ENCODE measurements at places on chromosomes 4 and X.

GRCh38 chr4:54157606-54158005 lies 57.6 kb downstream of the GSX2 start:
- no peak for DNase-seq

- no peak for DNase-seq
Observed at GRCh38 chr4:92172203-92172602, 131.6 kb upstream of the GRID2 start.

- no peak for DNase-seq
Observed at GRCh38 chr4:110092646-110093045, 105.8 kb downstream of the ELOVL6 start.

GRCh38 chr4:7656244-7656800 lies 221.6 kb upstream of the PSAPL1 start:
- no peak for DNase-seq

DNA sequence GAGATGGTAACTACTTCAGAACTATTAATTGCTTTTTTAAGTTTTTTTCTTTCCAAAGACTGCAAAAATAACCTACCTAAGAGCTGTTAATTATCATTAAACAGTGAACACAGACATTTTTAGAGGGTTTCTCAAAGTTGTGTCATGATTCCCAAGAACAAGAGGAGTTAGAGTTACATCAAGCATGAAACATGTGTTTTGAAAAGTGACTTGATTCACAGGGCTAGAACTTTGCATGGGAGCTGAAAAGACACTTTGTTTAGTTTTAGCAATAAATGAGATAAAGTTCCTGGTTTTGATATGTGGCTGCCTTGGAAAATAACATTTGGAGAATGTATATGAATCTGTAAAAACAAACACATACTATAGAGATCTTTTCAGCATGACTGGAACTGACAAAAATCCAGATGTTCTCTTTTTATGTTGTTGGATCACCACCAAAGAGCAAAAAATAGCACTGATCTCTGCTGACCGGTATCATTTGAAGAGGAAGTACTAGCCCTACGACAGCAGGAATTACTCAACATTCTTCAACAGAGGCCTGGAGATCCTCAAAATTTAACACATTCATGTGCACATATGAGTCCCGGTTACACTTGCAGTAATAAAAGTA lies 173.0 kb upstream of the PCDH18 start:
- DNase-seq, result no peak

GRCh38 chrX:39848243-39848642 lies 249.5 kb downstream of the BCOR start:
- no peak for DNase-seq

GRCh38 chr4:54586320-54586955 lies 71.3 kb upstream of the KIT start:
- no peak for DNase-seq

DNA sequence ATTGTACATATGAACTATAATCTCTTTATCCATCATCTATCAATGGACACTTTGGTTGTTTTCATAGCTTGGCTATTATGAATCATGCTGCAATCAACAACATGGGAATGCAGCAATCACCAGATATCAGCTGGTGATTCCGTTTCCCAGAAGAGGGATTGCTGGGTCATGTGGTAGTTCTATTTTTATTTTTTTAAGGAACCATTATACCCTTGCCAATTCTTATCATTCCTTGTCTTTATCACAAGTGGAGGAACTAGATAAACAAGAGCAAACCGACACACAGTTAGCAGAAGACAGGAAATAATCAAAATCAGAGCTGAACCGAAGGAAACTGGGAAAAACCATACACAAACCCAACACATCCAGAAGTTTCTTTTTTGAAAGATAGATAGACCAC lies 14.5 kb upstream of the LNX1 start:
- DNase-seq, result no peak

DNA sequence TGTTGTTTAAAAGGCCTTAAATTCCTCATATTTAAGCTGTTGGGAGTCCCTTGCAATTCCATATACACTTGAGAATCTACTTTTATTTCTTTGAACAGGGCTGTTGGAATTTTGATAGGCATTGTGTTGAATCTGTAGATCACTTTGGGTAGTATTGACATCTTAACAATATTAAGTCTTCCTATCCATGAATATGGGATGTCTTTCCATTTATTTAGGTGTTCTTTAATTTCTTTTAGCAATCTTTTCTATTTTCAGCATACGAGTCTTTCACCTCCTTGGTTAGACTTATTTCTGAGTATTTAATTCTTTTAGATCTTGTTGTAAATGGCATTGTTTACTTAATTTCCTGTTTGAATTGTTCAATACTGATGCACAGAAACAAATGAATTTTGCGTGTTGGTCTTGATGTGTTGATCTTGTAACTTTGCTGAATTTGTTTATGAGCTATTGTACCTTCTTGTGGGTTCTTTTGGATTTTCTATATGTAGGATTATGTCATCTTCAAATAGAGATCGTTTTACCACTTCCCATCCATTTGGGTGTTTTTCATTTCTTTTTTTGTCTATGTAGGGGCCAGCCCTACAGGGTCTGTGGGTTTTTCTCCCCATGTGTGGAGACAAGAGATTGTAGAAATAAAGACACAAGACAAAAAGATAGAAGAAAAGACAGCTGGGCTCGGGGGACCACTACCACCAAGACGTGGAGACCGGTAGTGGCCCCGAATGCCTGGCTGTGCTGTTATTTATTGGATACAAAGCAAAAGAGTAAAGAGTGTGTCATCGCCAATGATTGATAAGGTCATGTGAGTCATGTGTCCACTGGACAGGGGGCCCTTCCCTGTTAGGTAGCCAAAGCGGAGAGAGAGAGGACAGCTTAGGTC lies 18.2 kb upstream of the CTBP1 start:
- no peak for DNase-seq

DNA sequence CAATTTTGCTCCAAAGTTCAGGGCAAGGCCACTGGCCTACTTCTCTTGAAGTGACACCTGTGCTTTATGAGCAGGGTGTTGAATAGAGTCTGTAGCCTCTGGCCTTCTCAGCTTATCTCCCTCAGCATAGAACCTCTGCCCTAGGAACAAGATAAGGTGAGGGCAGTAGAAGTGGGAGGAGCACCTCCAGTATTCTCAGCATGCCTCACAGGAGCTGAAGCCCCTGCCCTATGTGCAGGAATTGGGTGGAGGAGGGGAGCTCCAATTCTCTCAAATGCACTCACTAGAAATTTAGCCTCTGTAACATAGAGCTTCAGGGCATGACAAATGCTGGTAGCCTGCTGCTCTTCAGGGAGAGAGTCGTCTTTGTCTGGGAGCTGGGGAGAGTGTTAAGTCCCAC lies 479.3 kb downstream of the IL1RAPL1 start:
- no peak for DNase-seq

DNA sequence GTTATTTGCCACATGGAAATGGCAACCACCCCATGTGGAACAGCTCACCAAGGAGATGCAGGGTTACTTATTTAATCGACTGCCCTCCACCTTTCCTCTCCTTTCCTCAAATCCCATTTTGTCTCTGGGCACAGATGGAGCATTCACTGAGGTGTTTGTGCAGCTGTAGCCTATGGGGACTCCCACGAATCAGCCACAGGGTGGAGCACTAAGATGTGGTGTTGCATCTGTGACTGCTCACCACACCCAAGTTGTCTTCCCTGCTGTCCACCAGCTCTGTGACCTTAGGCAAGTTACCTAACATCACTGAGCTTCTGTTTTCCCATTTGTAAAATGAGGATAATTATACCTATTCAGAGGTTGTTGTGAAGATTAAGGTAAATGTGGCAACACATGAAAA lies 252.4 kb upstream of the CPEB2 start:
- no peak for DNase-seq

DNA sequence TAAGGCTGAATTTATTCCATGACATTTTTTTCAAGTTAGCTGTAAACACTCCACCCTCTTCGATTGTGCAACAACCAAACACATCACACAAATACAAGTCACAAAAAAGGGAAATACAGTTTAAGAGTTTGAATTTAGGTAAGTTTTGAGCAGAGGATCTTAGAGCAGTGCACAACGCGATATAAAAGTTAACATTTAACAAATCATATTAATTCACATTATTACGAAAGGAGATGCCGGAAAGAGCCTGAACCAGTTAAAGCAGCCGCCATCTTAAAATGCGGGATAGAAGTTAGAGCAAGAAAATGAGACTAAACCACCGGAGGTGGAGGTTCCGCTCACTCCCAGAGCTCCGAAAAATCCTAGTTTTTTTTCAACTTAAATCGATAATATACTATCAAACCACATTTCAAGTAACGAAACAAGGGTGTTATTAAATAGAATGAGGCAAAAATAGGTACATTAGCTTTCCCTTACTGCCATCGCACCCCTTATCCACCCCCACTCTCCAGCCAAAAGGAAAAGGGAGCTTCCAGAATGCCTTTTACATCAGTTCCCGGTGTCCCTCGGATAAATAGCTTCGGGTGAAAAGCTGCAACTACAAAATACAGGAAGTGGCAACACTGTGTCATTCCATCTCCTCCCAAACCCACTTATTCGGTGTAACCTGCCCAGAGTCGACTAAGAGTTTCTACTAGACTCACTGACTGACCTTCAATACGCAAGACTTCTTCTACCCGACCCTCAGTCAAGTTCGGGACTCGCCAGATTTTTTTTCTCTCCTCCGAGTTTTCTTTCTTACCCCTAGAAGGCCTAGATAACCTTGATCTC lies 1.9 kb downstream of the UBE2D3 start:
- DNase-seq, result no peak

GRCh38 chrX:29042341-29042740 lies 455.1 kb downstream of the IL1RAPL1 start:
- no peak for DNase-seq

All from activated CD8-positive, alpha-beta memory T cell treated with anti-CD3 and anti-CD28 coated beads for 1 hour (primary cell).